ENCODE measurements at places on chromosomes 5 and 9.

GRCh38 chr9:13750061-13750460 is 470.6 kb upstream of the MPDZ start:
- no peak for DNase-seq

- no peak for DNase-seq
These were observed 14.8 kb downstream of the NDST1 start for GRCh38 chr5:150522504-150523414.

GRCh38 chr5:117487556-117487955 is 912.9 kb upstream of the SEMA6A start:
- DNase-seq, result no peak

DNA sequence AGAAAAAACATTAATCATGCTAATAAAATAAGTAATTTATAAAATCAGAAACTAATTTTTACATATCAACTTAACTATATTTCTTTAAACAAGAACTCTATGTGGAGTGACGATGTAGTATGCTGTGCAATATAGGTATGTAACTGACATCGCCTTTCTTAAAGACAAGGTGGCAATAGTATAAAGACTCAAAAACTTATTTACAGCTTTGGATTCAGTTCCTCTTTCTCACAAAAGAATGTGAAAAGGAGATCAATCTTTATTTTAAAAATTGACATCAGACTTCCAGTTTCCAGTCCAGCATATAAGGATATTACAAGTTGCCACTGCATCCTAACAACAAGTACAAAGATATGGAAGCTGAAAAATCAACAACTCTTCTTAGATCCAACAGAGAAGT is 260.3 kb downstream of the TRIM36 start:
- DNase-seq, result no peak

GRCh38 chr9:1536522-1537170 is 478.5 kb upstream of the SMARCA2 start:
- no peak for DNase-seq

GRCh38 chr5:158746979-158747378 is 352.7 kb downstream of the EBF1 start:
- no peak for DNase-seq

- DNase-seq, result no peak
These were observed 19.5 kb downstream of the ERAP1 start for GRCh38 chr5:96788112-96788749.
